ENCODE measurements at places on chromosomes 2 and 18.

GRCh38 chr2:116717832-116718231 lies 1096.7 kb upstream of the DDX18 start:
- no peak for ATAC-seq

DNA sequence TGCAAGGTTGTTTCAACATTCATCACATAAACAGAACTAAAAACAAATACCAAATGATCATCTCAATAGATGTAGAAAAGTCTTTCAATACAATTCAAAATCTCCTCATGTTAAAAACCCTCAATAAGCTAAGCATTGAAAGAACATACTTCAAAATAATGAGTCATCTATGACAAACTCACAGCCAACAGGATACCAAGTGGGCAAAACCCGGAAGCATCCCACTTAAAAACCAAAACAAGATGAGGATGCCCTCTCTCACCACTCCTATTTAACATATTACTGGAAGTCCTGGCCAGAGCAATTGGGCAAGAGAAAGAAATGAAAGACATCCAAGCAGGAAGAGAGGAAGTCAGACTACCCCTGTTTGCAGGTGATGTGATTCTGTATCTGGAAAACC lies 992.2 kb upstream of the PIK3C3 start:
- no peak for ATAC-seq

GRCh38 chr2:158381205-158381604 lies 75.3 kb downstream of the CCDC148 start:
- no peak for ATAC-seq

DNA sequence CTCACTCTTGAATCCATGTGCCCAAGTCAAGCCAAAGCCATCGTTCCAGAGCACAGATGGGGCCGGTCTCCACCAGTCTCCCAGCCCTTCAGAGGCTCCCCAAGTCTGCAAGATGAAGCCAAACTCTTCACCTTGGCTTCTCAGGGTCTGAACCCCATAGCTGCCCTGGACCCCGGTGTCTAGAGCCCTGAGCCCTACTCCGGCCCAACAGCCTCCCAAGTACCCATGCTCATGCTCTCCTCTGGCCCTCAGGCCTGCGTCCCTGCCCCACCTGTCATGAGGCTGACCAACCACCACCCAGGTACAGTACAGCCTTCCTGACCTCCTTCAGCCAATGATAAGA lies 46.0 kb downstream of the ZNF516 start:
- ATAC-seq: no peak

DNA sequence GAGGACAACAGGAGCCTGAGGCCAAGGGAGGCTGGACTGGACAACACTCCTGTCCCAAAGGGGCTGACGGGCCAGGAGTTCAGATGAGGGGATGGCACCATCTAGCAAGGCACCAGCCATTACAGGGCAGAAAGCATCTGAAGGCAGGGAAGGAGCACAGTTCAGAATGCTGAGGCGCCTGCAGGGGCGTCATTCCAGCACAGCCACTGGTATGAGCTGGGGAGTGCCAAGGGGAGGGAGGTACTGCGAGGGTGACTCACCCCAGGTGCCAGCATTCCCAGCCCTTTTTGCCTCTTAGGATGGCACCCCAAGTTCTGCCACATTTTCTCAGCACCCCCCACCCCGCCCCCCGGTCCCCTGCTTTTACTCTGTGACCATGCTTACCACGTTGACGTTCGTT lies 129.8 kb upstream of the EPAS1 start:
- no peak for ATAC-seq

DNA sequence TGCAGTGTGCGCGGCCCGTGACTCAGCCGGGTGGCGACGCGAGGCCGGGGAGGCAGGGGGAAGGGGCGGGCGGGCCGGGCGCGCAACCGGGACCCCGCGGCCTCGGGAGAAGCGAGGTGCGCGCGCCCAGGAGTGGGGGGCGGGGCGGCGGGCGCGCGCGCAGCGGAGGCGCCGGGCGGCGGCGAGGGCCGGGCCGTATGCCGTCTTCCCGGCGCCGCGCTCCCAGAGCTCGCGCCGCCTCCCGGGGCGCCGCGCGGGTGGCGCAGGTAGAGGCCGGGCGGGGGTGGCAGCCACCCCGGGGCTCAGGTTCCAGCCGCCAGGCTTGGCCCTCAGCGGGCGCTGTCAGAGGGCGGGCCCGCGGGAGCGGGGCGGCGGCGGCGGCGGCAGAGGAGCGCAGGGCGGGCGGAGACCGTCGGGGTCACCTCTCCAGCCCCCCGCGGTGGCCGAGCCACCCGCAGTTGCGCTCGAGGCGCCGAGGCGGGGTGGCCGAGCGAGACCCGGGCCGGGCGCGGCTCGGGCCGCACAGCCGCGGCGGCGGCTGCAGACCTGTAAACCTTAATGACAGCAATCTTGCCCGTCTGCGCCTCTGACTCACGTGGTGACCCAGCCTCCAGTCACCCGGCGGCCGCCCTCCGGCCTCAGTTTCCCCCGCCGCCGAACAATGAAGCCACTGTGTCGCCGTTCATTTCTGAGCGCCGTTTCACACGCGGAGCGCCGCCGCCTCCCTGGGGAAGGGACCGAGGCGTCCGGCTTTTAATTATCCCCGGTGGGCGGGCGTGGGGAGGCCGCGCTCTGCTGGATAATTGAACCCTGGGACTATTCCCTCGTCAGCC lies 25.3 kb upstream of the SMAD7 start:
- ATAC-seq: peak; percentile 76

DNA sequence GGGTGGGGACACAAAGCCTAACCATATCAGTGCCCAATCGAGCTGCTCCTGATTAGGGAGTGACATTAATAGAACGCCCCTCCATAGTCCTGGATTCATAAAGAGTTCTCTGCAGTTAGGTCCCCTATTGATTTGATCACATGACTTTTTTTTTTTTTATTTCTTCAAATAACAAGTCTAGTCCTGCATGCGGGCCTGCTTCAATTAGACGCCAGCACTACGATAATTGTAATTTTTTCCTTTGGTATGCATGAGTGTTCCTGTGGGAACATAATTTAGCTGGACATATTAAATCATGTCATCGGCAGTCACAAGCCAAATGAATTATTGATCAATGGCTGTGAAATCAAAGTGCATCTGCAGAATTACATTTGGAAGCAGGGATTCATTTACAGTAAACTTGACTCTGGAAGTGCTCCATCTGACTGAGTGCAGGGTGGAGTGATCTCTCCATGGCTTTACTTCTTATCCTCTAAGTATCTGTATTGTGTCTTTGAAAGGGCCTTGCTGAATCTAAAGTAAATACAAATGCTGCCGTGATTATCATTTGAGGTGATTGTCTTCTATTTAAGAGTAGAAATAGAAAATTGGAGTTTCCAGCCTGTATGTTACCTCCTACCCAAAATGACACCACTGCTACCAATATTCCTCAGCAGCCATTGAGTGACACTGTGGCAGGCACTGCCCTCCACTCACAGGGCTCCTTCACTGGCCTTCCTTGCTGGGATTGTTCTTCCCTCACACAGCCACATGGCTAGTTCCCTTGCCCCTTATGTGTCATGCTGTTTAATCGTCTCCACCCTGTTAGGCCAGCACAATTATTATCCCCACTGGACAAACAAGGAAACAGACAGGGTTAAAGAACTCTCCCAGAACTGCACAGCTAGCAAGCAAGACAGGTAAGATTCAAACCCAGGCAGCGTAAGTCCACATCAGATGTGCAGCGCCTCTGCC lies 337.4 kb upstream of the ID2 start:
- ATAC-seq: no peak

GRCh38 chr2:41998186-41999127 lies 49.4 kb upstream of the PKDCC start:
- peak; percentile 46 for ATAC-seq

DNA sequence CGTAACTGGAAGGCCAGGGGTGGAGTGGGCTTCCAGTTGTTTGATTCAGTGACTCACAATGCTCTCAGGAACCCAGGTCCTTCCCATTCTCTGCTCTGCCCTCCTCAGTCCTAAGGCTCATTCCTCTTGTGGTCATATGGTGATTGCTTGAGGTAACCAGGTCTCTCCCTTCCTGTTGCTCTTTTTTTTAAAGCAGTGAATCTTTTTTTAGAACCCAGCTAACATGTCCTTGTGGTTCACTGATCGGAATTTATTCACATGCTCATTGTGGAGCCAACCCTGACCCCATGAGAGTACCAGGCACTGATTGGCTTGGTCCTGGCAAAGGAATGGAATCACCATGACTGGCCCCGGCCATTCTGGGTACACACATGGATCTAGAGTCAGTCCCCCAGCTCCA lies 7.4 kb downstream of the THNSL2 start:
- no peak for ATAC-seq

DNA sequence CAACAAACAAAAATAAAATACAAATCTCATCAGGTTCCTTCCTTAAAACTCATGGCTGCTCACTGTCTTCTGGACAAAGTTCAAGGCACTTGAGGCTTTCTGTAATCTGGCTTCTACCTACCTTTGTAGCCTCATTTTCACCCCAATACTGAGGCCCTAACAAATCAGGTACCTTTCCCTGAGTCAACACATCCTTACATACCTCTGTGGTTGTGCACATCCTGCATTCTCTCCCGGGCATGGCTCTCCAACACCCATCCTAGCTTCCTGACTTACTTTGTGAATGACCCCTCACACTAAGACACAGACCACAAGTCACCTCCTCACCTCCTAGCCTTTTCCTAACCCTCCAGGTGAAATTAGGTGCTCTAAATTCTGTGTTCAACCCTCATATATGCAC lies 190.9 kb downstream of the PID1 start:
- no peak for ATAC-seq

DNA sequence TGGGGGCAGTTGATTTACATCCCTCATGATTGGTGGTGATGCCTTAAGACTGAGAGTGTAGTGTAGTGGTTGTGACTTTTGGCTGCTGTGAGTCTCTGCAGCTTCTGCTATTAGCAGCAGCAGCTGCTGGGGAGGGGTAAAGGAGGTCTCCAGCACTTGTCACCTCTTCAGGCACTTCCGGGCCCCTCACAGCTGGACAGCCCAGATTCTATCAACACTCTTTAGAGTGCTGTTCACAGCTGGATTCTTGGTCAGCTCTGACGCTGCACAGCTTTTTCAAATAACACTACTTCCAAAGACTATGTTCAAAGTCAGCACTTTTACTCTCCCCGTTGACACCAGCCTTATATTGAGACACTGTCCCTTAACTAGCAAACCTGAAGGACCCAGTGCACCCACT lies 396.0 kb downstream of the MEIS1 start:
- no peak for ATAC-seq

- peak; percentile 59 for ATAC-seq
These were observed 74.5 kb upstream of the B3GNT7 start for GRCh38 chr2:231321021-231321420.

Measured in gastroesophageal sphincter (tissue), 4 donors.